Choroid plexus epithelial cell (primary cell): ENCODE measurements at places on chromosomes 7 and 10.
A peak's percentile ranks its signal among the peaks of the same experiment; 100 is the strongest.

GRCh38 chr10:1399431-1400100 lies 337.8 kb downstream of the ADARB2 start:
- no peak for DNase-seq

DNA sequence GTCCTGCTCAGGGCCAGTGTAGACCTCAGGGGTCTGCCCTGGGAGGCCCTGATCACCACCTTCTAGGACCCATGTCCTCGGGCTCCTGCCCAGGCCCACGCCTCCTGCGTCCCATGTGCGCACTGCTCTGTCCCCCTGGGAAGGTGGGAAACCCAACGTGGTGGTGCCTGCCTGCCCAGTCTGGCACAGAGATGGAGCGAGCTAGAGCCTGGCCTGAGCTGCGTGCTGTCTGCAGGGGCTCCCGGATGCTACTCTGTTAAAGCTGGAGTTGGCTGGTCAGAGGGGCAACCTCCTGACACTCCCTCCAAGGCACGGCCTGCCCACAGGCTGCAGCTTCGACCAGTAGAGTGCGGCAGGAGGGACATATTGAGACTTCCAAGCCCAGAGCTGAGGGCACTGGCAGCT lies 171.7 kb downstream of the DNAJB6 start:
- DNase-seq = no peak

DNA sequence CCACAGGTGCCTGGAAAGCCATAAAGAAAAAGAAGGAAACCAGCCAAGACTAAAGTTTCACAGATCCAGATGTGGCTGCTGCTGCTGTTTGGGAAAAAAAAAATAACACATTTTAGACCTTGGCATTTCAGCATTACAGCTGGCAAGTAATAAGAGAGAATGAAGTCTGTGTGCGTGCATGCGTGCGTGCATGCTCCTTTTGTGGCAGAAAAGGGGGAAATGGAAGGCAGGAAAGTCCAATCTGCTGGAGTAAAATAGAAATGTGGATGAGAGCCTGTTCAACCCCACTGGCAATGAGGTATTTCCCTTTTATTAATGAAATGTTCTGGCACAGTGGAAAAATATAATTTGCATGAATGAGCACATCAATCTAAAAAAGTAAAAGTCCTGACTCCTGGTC lies 137.0 kb upstream of the SEMA3A start:
- no peak for DNase-seq

GRCh38 chr10:56927701-56928100 lies 566.6 kb upstream of the ZWINT start:
- DNase-seq = no peak

DNA sequence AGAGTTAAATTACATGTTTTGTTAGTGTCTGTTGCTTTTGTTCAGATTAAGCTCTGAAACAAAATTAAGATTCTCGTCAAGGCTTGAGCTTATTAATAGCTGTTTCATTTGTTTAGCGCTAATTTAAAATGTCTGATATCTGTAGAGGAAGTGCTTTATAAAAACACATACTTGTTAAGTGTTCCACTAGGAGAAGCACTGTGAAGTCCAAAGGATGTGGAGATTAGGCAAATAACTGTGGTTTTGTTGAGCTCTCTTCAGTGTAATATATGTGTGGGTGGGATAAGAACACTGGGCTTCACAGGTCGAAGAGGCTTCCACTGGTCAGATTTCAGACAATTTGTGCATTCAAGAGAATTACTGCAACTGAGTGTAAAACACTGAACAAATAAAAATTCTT lies 242.0 kb downstream of the AUTS2 start:
- DNase-seq = peak; percentile 56

GRCh38 chr10:83555264-83555663 lies 584.0 kb upstream of the GHITM start:
- no peak for DNase-seq

- no peak for DNase-seq
Measured at GRCh38 chr7:148011753-148012152, 578.8 kb upstream of the C7orf33 start.

- DNase-seq = peak; percentile 70
Measured at GRCh38 chr7:88306590-88307048, at the start of gene STEAP4. STEAP4 (minus strand) TSS chr7:88306894; CDS start chr7:88284269, 22,625 bp downstream.

DNA sequence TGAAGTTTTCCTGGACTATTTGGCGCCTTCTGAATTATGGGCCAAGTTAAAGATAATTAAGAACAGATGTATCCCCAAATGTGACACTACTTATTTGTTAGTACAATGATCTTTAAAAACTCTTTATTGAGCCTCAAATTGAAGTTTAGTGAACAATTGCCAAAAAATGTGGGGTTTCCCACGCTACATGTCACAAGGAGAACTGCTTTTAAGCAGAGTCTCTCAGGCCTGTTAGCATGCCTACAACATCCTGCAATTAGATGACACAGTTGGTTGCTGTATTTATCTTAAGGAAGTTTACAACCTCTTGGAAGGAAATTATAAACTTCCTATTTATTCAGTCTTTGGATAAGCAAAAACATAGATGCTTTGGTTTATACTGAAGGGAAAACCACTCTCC lies 733.0 kb downstream of the TNS3 start:
- peak; percentile 14 for DNase-seq

DNA sequence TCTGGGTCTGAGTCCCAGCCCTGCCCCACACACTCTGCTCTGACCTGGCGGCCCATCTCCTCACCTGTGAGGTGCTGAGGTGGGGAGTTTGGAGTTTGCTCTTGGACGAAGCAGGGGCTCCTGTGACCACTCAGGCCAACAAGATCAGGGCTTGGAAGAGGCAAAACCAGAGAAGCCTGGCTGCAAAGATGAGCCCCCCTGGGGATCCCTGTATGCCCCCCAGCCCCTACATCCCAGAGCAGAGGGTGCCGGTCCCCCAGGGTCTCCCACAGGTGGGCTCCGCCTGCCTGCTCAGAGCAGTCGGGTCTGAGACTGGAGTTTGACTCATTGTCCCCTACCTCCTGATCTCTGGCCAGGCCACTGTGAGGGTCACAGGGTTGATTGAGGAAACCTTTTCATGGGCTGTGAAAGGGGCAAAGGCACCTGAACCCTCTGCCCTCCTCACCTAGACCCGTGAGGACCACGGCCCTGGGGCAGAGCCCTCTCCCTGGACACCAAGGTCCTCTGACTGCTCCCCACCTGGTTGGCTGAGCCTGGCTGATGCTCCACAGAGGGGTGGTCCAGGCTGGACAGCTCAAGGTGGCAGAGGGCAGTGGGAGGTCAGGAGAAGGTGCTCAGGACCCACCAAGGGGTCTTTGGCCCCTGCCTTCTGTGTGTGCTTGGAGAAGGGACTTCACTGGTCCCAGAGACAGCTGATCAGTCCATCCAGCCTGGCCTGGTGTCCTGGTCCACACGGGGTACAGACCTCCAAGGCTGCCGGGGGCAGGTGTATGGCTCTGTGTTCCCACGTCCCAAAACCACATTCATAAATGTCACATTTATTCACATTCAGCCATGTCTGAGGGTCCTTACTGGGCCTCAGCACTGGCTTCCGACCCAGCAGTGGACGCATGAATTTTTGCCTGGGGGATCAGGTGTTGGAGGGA lies 9.1 kb upstream of the SCART1 start:
- no peak for DNase-seq

GRCh38 chr7:46257761-46258448 lies 336.8 kb upstream of the IGFBP3 start:
- peak; percentile 88 for DNase-seq

GRCh38 chr10:121695731-121696464 lies 97.7 kb upstream of the FGFR2 start:
- DNase-seq = no peak

GRCh38 chr10:57663401-57663800 lies 604.3 kb downstream of the IPMK start:
- no peak for DNase-seq

- DNase-seq = no peak
Measured at GRCh38 chr10:128839701-128840100, 627.3 kb upstream of the MGMT start.

DNA sequence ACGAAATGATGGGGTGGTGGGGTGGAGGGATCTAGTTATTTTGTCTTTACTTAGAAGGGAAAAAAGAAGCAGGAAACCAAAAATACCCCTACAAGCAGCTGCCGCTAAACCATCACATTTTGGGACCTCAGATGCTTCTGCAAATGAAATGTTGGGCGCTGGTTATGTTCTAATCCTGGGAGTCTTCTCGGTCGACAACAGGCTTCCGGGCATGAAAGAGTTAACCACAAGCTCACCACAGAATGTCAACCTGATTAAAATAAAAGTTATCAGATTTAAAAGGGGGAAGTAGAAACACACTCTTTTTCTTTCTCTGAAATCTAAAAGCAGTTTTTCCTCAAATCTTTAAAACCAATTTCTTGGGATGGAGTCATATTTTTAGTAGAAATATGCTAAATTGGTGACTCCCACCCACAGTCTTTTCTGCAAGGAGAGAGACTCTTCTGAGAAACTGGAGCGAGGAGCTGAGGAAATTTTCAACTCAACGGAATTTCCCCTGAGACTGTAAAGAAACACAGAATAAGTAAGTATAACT lies 16.8 kb downstream of the IL2RA start:
- DNase-seq = no peak

DNA sequence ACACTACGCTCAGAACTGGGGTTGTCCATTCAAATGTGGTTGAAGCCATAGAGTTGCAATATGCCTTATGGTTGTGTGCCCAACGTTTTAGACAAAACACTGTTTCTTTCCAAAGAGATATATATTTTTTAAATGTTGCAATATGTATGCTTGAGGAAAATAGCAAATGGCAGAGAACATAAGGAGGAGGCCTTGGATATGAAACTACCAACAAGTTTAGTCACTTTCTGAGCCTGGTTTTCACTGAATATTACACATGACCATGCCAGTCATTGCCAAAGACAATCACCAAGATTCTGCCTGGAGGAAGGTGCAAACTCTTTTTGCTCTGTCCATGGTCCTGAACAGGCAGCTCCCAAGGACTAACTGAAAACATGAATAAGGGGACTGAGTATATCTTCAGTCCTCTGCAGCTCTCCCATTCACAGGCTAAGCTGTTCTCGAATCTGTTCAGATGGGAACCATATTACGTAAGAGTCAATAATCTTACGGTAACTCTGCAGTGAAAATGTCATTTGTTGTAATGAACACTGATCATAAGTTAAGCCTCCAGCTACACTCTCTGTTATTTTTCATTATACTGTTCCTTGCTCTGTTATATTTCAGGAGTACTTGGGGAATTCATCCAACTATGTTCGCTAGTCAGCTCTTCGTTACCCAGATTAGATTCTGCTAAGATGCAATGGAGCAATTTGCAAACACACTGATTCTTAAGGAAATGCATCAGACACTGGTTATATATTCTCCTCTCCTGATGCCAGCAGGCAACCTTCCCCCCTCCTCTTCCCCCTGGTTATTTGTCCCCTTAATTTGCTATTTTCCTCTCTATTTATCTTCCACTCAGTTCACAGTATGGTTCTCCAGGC lies 90.7 kb upstream of the C1QL3 start:
- peak; percentile 63 for DNase-seq

GRCh38 chr10:102580230-102580629 lies 64.0 kb upstream of the TRIM8 start:
- peak; percentile 84 for DNase-seq

GRCh38 chr7:135242096-135242684 lies 8.6 kb downstream of the STRA8 start:
- DNase-seq = no peak

DNA sequence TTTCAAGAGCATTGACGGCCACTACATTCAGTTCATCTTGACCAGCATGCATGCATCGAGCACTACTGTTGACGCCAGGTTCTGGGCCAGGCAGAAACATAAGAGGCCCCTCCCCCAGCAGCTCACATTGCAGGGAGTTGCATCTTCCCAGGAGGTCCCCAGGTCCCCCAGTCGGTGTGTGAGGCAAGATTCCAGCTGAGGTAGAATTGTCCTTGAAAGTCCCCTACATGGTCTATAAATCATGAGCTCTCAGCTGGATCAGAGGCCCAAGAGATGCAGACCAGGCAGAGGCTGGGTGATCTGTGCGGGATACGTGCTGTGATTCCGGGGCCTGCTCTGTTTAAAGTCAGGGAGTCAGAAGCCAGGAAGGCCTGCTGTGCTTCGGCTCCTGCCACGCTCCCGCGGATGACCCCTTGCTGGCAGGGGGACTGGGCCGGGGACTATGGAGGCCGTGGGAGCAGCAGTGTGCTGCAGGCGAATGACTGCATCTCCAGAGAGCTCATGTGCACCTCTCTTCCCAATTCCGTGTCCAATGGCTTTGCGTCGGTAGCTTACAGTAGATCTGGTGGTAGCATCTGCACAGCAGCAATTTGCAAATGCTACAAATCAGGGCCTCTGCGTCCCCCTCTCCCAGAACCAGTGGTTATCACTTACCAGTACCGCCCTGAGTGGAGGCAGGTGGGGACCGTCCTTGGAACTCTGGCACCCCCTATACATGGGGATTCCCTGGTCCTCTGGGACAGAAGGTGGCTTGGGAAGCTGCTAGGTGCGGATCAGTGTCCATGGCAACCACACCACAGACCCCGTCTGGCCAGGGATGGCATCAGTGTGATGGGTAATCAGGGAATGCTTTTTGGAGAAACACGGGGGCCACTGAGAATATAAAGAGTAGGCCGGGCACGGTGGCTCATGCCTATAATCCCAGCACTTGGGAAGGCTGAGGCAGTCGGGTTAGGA lies 93.6 kb downstream of the RGS10 start:
- DNase-seq = peak; percentile 31

DNA sequence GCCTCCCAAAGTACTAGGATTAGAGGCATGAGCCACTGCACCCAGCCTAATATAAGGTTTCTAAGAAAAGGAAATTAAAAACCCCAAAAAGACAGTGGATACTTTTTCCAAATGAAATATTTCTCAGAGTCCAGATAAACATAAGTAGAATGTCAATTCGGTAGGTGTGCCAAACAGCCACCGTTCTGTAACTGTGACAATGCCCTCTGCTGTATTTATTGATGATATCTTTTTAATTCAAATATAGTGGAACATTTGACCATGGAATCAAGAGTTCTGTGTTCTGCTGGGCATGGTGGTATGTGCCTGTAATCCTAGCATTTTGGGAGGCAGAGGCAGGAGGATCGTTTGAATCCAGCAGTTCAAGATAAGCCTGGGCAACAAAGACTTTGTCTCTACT lies 28.8 kb upstream of the ZRANB1 start:
- no peak for DNase-seq

DNA sequence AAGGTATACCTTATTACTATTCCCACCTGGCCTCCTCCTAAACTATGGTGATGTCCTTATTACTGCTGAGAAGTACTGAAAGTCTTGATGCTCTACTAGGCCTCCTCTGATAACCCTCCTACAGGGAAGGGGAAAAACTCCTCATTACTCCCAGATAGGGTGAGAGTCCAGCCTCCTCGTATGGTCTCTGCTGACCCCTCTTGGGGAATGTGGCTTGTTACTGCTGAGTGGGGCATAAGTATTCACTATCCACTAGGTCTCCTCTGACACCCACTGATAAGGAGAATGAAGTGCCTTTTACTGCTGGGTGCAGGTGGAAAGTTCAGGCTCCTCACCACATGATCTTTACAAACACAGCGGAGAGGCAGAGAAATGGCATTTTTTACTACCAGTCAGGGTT lies 222.9 kb downstream of the CHRM2 start:
- peak; percentile 61 for DNase-seq

GRCh38 chr10:87816898-87817608 lies 973 bp downstream of the ATAD1 start:
- DNase-seq = peak; percentile 15
